Progenitor cell of endocrine pancreas (in vitro differentiated cells): ENCODE measurements at places on chromosomes 6 and 20.
A peak's percentile ranks its signal among the peaks of the same experiment; 100 is the strongest.

- DNase-seq = no peak
These were observed 24.2 kb downstream of the EDN3 start for GRCh38 chr20:59324521-59325141.

GRCh38 chr6:124430740-124431318 is 531.4 kb upstream of the RNF217 start:
- DNase-seq = no peak

- no peak for DNase-seq
These were observed 67.9 kb downstream of the NCOA7 start for GRCh38 chr6:125858427-125859320.

GRCh38 chr6:33276864-33277662 is at the start of gene B3GALT4:
Gene B3GALT4, plus strand, starts transcription at chr6:33277123. Its CDS starts 297 bp downstream, at chr6:33277420.
- peak; percentile 65 for DNase-seq

- DNase-seq = no peak
These were observed 133.2 kb downstream of the SMOC2 start for GRCh38 chr6:168574075-168574698.

- DNase-seq = no peak
These were observed 126.9 kb upstream of the TIAM2 start for GRCh38 chr6:154868143-154868594.

GRCh38 chr6:12030993-12031550 is 19.0 kb downstream of the HIVEP1 start:
- DNase-seq = no peak

DNA sequence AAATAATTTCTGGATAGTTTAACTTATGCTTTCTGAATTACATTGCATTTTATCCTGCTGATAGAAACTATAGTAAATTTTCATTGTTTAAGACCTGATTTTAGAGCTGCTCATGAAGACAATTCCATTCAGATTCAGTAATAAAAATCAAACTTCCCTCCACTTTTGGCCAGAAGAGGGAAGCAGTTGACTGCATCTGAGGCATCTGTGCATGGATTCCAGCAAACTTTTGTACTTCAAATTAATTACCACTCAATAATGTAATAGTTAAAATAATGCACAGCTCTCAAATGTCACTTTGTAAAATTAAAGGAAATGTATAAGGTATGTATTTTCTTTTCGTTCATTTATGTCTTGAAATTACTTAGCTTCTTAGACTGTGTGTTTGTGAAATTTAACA is 64.2 kb upstream of the SLC35B3 start:
- DNase-seq = no peak

DNA sequence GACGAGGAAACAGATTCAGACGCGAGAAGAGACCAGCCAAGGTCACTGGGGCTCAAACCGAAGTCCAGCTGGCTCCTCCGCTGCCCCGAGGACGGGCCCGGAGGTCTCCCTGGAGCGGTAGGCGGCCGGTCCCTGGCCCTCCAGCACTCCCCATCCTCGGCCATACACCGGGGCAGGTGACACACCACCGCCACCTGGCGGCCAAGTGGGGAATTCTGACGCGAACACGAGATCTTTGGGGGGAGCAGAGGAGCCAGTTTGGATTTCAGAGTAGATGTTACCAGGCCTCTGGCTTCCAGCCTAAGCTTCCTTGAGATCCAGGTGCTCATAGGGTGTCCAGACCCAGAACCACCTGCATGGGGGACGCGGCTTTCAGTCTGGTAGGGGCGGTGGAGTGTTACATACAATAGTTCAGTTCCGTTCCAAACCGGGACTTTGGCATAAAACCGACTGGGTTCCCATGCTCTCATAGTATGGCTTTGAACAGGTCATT is 16.1 kb downstream of the BPIFB1 start:
- DNase-seq = peak; percentile 90

GRCh38 chr6:34491091-34491430 is 25.2 kb downstream of the PACSIN1 start:
- DNase-seq = no peak

- DNase-seq = no peak
These were observed 130.0 kb downstream of the TSHZ2 start for GRCh38 chr20:53101992-53102760.
